ENCODE measurements at places on chromosomes 3 and 15. TPM values are rescaled to one million over a fixed set of nuclear protein-coding genes. Genes with fewer than 3 reads are reported as not detected.

Gene GPR27
- 1.2 TPM for total RNA-seq

GRCh38 chr3:177177749-177178221, 19.5 kb downstream of the TBL1XR1 start:
- DNase-seq, result no peak

Gene MST1R
- 38.1 TPM for total RNA-seq

- no peak for DNase-seq
These were observed 556.5 kb upstream of the KCNMB2 start for GRCh38 chr3:177979703-177980102.

- no peak for DNase-seq
These were observed 4.5 kb upstream of the C15orf39 start for GRCh38 chr15:75197062-75197630.

Gene CYP8B1
- total RNA-seq, result not detected

- DNase-seq, result no peak
These were observed 18.5 kb downstream of the SNUPN start for GRCh38 chr15:75606711-75607699.

DNA sequence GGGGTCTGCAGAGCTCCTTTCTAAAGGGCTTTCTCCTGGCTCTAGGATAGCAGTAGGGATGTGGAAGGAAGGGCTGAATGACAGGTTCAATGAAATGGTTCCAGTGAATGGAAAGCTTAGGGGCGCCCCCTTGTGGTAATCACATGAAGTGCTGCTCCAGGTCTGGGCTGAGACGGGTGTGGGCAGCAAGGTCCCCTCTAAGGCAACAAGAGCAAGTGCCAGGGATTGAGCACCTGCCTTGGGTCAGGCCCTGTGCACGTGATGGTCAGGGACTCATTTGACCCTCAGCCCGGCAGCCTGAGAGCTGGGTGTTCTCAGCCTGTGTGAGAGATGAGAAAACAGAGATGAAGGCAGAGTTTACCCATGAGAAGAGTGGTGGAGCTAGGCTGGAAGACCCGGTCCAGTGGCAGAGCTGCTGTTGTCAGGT, 12.1 kb upstream of the CX3CR1 start:
- DNase-seq, result no peak

- DNase-seq, result no peak
These were observed 91.3 kb downstream of the RAB11A start for GRCh38 chr15:65960586-65960985.

Gene AADAC
- total RNA-seq, result 2.0 TPM

GRCh38 chr3:27094721-27095120, 274.5 kb downstream of the NEK10 start:
- DNase-seq, result no peak

Gene NPAP1
- not detected for total RNA-seq

Gene SPTSSB
- 2.9 TPM for total RNA-seq

DNA sequence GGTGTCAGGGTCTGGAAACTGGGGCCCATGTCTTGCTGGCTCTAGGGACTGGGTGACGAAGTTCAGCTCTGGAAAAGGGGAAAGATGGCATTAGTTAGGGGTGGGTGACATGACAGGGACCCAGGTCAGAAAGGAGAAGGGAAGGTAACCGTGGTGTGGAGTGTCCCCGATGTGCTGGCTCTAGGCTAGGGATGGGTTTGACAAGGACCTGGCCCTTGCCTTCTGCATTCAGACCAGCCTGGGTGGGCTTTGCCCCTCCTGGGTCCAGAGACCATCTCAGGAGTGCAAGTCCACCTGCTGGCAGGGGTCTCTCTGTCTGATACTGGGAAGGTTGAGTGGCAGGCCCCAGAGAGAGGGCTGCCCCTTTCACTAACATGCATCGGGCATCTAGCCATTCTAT, 28.7 kb upstream of the ATP2B2 start:
- peak; percentile 79 for DNase-seq

DNA sequence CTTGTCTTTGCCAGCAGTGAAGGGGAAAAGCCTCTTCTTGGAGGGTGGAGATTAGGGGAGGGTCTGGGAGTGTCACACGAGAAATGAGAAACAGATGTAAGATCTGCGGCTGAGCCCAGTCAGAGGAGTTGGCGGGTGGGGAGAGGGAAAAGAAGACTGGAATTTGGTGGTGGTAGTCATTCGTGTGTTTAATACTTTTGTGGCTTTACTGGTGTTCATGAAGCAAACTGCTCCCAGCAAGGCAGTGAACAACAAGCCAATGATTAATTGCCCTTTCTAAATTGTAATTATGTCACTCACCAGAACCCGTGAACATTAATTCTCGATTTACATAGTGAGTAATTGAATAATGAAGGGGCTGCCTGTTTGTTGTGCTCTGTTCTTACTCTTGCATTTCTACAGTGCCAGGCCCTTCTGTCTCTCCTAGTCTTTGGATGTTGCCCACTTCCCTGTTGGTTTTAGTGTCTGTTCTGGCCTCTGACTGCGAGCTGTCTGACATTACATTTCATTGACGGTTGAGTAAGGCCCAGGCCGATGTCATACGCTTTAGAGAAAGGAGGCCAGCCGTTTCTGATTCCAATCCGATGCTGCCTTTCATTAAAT, 78.0 kb downstream of the CHCHD6 start:
- no peak for DNase-seq

DNA sequence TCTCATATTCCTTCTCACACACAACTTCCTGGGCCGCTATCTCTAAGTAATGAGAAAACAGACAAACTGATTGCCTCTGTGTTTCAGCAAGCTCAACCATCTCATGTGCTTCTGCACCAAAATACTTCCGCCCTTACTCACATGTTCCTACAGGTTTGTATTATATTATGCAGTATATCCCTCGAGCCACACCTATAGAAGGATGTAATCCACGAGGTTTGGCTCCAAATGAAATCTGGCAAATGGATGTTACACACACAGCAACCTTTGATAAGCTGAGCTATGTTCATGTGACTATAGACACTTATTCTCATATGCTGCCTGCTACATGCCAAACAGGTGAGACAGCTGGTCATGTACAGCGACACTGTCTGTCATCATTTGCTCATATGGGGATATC, 22.6 kb downstream of the CCRL2 start:
- no peak for DNase-seq

DNA sequence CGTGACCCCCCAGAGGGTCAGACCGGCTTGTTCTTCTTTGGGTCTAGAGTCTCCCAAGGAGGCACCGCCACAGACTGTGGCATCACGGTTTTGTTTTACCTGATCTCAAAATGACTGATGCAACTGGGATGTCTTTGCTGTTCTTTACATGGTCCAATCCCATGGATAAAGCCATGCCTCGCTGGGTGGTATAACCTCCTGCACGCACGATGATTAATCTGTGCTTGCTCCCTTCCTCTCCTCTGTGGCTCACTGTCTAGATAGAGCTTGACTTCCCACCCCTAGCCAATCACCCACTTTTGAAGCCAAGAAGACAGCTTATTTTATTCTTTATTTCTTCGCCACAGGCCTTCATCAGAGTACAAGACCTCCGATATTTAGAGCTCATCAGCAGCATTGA, 36.6 kb upstream of the RHO start:
- no peak for DNase-seq

GRCh38 chr15:85361323-85361722, 19.1 kb upstream of the AKAP13 start:
- DNase-seq, result no peak

Gene ZWILCH
- 2.2 TPM for total RNA-seq

DNA sequence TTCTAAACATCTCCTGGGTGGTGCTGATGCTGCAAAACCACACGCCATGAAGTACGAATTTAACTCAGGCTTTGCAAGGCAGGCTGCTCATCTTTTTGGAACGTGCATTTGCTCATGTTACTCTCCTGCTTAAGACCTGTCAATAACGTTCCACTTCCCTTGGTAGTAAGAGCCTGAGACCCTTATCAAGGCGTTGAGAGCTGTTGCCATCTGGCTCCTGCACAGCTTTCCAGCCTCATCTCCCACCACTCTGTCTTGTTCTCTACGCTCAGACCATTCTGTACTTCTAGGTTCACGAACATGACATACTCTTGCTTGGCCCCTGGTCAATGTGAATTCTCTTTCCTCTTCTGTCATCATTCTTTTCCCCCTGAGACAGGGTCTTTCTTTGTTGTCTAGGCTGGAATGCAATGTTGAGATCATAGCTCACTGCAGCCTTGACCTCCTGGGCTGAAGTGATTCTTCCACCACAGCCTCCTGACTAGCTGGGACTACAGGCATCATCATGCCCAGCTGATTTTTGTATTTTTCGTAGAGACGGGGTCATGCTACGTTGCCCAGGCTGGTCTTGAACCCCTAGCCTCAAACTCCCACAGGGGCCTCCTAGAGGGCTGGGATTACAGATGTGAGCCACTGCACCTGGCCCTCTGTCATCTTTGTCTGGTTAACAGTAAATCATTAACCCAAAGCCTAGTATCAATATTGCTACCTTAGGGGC, 202.8 kb downstream of the CADPS start:
- no peak for DNase-seq

DNA sequence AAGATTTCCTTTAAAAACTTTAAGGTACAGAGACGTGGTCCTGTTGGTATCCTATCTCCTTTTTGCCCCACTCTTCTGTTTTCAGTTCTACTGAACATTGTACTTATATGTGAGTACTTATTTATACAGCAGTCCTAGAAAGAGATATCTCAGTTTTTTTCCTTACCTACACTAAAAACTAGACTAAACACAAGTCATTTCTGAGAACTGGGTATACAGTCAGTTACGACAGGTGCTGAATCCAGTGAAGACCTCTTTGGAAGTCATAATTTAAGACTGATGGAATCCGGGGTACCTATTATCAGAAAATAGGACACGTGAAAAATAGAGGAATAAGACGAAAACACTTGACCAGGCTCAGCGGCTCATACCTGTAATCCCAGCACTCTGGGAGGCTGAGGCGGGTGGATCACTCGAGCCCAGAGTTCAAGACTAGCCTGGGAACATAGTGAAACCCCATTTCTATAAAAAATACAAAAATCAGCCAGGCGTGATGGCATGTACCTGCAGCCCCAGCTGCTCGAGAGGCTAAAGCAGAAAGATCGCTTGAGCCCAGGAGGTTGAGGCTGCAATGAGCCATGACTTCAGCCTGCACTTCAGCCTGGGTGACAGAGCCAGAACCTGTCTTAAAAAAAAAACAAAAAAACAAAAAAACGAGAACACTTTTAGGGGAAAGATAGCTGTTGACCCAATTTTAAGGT, 76.3 kb downstream of the KLHL25 start:
- DNase-seq, result no peak
